Endodermal cell (in vitro differentiated cells): ENCODE measurements at places on chromosomes 5 and 9. TPM values are rescaled to one million over a fixed set of nuclear protein-coding genes. Genes with fewer than 3 reads are reported as not detected.

DNA sequence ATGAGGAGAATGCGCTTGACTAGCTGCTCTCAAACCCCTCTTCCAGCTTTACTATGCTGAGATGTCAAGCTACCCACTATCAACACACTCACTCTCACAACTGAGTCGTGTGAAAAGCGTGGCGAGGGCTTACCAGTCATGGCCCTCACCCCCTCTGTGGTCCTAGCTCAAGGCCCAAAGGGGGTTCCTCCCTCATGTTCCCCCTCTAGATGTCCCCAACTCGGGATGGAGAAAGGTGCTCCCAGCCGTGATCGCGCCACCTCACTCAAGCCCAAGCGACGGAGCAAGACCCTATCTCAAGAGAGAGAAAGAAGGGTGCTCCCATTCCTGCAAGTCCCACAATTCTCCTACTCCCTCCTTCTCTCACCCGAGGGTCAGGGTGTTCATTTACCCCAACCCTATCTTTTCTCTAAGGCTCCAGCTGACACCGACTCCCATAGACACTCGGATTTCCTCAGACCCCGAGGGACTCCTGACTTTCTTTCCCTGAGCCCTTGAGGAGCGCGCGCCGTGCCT, 559 bp downstream of the SLC38A9 start:
- H3K36me3 ChIP-seq: peaks cover 19% of the 10 kb centered on the region
- DNase-seq: no peak
- no peaks in the 10 kb centered on the region for H3K4me1 ChIP-seq
- H3K4me3 ChIP-seq: peak overlapping the region; percentile 98

DNA sequence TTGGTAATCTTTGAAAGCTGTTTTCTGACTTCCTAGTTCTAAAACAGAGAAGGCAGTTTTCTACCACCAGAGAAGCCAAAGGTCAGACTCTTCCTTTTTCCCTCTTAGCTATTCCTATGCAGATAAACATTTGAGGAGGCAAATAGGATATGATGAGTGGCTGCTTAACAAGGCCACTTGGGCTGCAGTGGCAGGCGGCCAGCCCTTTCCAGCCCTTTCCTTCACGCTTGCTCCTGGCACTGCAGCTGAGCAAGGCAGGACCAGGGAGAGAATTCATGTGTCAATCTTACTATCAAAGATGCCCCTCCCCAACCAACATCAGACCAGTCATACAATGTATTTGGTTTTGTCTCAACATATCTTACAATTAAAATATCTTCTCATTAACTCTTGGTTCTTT, 36.8 kb upstream of the RNF38 start:
- no peaks in the 10 kb centered on the region for H3K27me3 ChIP-seq
- H3K27ac ChIP-seq: no peak overlapping the region
- no peak for DNase-seq
- H3K4me3 ChIP-seq: no peak overlapping the region
- peaks cover 8% of the 10 kb centered on the region for H3K4me1 ChIP-seq

DNA sequence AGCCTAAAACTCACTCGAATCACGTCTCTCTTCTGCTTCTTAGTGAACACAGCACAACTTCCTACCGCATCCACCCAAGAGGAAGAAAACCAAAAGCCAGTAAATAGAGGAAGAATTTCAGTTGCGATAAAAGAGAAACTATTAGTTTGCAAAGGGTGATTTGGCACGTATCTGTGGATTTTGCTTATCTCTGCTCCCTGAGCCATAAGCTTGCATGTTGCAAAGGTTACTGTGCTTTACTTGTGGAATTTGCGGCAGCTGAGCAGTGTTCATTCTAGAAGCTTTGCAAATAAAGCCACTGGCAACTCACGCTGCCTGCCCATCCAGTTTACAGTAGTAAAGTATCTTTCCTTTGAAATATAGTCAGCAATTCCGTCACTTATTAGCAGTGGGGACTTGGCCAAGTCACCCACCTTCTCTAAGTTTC, 149.0 kb upstream of the PCA3 start:
- DNase-seq: no peak
- H3K27me3 ChIP-seq: no peaks in the 10 kb centered on the region
- H3K4me1 ChIP-seq: peaks cover 24% of the 10 kb centered on the region

- DNase-seq: no peak
- H3K27me3 ChIP-seq: no peaks in the 10 kb centered on the region
- H3K36me3 ChIP-seq: no peaks in the 10 kb centered on the region
- H3K27ac ChIP-seq: no peak overlapping the region
- no peak overlapping the region for H3K4me3 ChIP-seq
- no peaks in the 10 kb centered on the region for H3K4me1 ChIP-seq
Observed at GRCh38 chr9:4079346-4079745, 220.5 kb downstream of the GLIS3 start.

DNA sequence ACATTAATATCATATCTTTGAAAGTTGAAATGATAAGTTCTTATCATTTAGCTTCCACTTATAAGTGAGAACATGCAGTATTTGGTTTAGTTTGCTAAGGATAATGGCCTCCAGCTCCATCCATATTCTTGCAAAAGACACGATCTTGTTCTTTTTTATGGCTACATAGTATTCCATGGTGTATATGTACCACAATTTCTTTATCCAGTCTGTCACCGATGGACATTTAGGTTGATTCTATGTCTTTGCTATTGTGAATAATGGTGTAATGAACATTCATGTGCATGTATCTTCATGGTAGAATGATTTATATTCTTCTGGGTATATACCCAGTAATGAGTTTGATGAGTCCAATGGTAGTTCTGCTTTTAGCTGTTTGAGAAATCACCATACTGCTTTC, 135.0 kb upstream of the PRR16 start:
- H3K27ac ChIP-seq: no peak overlapping the region
- H3K27me3 ChIP-seq: no peaks in the 10 kb centered on the region
- no peaks in the 10 kb centered on the region for H3K36me3 ChIP-seq
- DNase-seq: no peak
- H3K4me1 ChIP-seq: no peaks in the 10 kb centered on the region

The TMEM215 gene
- total RNA-seq: 0.09 TPM in 1 of 3 replicates, not detected in the others
